ENCODE measurements at places on chromosomes 13 and 19.

GRCh38 chr19:47608074-47608918 lies 638 bp upstream of the BICRA start:
- peak; percentile 96 for DNase-seq

- no peak for DNase-seq
These were observed 38.5 kb upstream of the ATP11A start for GRCh38 chr13:112651311-112651710.

GRCh38 chr13:96525715-96526114 lies 435.8 kb downstream of the HS6ST3 start:
- DNase-seq: no peak

DNA sequence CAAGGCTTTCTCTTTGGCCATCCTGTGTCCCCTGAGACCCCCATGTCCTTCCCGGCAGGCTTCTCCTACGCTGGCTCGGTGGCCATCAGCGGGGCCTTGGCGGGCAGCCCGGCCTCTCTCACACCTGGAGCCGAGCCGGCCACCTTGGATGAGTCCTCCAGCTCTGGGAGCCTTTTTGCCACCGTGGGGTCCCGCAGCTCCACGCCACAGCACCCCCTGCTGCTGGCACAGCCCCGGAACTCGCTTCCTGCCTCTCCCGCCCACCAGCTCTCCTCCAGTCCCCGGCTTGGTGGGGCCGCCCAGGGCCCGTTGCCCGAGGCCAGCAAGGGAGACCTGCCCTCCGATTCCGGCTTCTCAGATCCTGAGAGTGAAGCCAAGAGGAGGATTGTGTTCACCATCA lies 14.2 kb downstream of the PLEKHJ1 start:
- DNase-seq: no peak

- DNase-seq: no peak
These were observed 9.0 kb downstream of the PLAUR start for GRCh38 chr19:43660971-43661360.

DNA sequence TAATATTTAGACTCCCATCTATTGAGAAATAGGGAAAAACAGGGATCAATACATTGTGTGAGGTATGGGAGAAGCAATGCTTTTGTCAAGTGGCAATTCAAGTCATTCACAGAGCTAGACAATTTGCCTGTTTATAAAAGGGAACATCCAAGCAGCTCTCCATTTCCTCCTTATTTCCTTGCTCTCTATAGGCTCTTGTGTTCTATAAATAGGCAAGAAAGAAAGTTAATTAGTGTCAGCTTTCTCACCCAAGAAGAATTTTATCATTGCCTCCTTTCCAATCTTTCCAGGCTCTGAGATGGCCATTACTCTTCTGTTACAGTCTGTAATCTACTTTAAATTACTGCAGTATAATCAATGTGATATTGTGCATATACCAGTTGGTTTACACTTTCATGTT lies 199.9 kb downstream of the LHFPL6 start:
- DNase-seq: no peak

DNA sequence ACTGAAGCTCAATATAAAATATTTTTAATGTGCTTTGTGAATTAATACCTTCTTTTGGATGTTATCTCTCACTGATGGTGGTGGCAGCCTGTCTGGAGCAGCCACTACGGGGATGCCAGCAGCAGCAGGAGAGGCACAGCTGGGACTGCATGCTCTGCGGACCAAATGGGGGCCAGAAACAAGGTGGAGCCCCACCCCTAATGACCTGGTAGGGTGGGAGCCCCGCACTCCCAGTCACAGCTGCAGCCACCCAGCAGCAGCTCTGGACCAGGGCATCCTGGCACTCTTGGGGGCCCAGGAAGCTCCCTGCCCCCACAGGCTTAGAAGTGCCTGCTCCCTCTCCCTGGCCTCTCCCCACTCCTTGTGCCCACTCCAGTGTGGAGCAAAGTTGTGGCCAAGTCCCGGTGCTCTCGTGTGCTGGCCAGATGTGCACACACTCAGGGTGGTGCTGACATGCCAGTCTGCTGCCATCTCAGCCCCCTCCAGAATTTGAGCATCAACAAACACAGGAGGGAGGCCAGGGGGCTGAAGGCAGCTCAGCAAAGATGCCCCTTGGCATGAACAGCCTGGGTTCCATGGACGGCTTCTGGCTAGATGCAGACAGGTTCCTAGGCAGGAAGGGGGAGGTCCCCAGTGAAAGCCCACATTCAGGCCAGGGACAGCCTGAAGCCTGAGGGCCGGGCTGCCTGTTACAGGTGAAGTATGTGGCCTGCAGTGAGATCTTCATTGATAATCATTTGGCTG lies 696.7 kb upstream of the SLITRK5 start:
- no peak for DNase-seq

- peak; percentile 91 for DNase-seq
These were observed 5.1 kb downstream of the CD37 start for GRCh38 chr19:49340069-49340864.

DNA sequence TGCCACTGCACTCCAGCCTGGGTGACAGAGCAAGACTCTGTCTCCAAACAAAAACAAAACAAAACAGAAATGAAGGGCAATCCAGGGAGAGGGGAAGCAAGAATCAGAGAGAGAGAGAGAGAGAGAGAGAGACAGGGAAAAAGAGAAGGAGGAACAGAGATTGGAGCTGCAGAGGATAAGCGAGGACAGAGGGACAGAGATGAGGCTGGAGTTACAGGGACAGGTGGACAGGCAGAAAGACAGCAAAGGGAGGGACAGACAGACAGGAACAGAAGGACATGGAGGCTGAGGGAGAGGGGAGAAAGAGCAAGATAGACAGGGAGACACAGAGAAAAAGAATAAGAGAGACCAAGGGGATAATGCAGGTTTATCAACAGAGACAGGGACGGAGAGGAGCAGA lies 1.3 kb upstream of the CRX start:
- no peak for DNase-seq

DNA sequence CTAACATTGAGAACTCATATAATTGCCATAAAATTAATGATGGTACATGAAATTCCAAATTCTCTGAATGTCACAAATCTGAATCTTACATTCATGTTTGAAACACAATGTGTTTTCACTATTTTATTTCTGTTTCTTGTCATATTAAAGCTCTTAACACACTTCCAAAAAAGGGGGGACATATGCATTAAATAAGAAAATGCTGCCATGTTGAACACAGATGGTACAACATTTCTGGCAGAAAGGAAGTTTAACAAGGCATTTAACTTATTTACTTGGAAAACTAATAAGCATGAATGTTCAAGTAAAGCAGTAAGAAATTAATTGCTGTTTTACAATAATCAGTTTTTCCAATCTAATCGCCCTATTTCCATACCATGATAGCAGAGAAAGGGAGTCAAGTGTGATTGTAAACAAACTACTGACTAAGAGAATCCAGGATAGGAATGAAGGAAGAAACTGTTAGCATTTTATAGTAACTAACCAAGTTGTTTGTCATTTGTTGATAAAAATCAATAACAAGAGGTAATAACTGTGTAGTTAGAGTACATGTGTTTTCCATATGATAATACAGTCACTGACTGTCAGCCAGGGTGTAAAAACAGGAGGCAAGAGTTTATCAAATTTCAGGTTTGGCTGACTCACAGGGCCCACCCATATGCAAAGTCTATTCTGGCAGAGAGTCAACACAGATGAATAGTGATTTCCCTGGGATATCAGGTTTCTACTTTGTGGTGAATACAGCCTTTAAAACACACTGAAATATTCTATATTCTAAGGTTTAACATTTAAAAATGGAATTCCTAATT lies 5.7 kb upstream of the FOXO1 start:
- no peak for DNase-seq

- DNase-seq: no peak
These were observed 18.5 kb upstream of the CNMD start for GRCh38 chr13:52758114-52758513.

GRCh38 chr19:2248136-2249009 lies 750 bp upstream of the AMH start:
- no peak for DNase-seq

GRCh38 chr13:49216334-49216733 lies 3.8 kb upstream of the MLNR start:
- no peak for DNase-seq

DNA sequence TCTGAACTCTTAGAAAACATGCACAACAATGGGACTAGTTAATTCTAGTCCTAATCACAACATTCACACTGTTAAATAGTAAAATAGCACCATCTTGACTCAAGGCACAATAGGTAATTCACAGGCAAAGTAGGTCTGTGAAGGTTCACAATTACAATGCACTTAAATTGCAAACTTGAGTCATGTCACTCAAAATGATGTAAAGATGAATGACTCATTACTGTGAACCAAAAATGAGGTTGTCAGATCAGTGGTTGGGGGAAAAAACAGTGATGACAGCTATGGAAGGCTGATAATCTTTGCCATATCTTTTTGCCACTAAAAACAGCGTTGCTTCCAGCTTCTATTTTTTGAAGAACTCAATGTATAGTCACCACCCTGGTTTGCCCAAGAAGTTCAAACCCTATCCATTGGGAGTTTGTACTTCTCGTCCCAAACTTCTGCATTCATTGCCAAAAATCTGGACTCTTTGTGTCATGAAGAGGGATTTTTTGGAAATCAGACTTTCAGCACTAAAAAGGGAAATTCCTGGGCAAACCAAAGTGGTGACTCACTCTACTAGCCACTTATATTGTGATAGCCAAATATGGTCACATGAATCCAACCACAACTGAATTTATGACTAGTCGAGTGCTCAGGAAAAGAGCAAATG lies 200.9 kb upstream of the TMTC4 start:
- DNase-seq: no peak

DNA sequence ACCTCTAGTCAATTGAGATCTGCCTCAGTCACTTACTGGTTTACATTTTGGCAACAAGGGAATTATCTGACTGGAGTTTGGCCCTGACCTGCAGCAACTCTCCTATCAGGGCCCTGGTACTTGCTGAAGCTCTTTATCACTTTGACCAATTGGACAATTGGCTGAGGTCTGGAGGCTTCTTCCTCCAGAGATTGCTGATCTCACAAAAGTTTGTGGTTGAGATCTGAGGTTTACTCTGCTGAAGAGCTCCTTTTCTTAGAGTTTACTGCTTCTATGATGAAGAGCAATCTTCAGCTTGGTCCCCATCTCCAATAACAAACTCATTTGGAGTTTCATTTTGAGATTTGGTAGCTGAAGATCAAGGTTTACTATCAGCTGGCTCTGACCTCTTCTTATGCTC lies 276.9 kb upstream of the SGCG start:
- DNase-seq: no peak

DNA sequence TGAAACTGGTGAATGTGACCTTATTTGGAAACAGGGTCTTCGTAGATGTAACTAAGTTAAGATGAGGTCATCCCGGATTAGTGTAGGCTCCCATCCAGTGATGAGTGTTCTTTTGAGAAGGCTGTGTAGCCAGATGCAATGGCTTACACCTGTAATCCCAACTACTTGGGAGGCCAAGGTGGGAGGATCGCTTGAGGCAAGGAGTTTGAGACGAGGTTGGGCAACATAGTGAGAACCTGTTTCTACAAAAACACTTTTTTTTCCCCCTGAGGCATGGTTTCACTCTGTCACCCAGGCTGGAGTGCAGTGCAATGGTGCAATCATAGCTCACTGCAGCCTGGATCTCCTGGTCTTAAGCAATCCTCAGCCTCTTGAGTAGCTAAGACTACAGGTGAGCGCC lies 36.4 kb downstream of the FBN3 start:
- DNase-seq: no peak

DNA sequence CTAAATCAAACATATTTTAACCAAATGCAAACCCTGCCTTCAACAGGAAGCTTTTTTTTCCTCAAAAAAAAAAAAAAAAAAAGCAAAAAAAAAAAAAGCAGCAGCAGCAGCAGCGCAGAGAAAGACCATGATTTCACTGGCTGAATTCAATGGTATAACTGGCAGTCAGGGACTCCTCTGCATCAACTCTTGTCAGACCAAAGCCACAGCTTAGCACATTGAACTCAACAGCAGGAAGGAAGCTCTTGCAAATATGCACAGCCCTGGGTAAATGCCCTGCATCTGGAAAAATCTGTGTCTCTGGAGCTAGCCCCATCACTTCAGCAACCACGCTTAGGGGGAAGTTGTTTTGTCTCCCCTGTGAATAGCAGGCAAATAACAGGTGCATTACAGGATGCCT lies 17.6 kb upstream of the DHRS12 start:
- peak; percentile 35 for DNase-seq

GRCh38 chr19:7544626-7545025 lies 9.1 kb downstream of the PNPLA6 start:
- DNase-seq: no peak

GRCh38 chr13:20356444-20356843 lies 124.3 kb upstream of the GJB6 start:
- DNase-seq: no peak

DNA sequence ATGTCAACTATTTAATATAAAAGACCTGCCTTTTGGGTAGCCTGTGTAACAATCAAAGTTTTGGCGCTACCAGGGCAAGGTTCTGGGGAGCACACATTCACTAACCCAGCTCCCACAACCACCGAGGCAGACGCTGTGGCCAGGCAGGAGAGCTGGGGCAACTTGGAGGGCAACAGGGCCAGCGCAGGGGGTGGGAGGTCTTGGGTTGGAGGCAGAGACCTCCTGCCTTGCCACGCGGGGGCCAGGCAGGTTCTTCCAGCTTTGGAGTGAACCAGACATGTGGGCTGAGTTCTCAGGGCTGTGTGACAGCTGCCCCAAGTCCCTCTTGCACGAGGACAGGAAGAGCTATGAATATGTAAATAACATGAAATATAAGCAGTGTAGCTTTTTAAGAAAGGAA lies 30.3 kb upstream of the MCF2L start:
- no peak for DNase-seq

DNA sequence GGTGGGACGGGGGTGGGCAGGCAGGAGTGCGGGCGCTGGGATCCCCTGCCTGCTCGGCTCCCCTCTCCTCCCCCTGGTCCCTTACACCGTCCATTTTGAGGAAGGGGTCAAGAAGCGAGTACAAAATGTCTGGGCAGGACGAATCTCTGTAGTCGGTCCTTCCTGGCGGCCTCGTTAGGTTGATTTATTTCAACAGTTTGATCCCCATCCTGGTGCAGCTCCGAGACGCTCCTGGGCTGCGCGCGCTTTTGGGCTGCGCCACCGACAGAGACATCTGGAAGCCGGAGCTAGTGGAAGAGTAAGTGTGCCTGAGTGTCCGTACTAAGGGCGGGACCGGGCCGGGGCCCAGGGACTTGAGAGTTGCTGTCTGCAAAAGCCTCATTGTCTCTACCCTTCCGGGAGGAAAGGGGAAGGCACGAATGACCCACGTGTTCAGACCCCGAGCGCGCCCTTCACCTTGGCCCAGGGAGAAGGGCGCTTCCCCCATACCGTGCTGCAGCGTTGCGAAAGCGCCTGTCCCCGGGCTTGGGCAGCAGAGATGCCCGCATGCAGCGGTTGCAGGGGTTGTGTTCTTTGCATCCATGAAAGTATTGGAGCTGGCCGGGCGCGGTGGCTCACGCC lies 1.8 kb downstream of the ZNF114 start:
- peak; percentile 14 for DNase-seq

DNA sequence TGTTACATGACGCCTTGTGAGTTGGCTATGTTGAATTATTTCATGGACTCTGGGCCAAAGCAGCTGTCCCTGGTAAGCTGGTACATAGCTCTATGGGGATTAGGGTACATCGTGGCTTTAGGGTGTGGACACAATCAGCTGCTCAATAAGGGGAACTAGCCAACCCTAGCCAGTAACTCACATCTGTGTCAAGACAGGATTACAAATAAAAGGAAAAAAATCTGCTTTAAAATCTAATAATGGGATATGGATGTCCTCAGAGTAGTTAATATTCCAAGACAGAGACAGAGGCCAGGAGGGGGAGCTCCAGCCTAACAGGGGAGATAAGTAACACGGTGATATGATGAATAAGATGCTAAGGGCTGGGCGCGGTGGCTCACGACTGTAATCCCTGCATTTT lies 21.1 kb upstream of the ZNF766 start:
- peak; percentile 54 for DNase-seq
